ENCODE measurements at places on chromosomes 11 and 22. TPM values are rescaled to one million over a fixed set of nuclear protein-coding genes. Genes with fewer than 3 reads are reported as not detected.

GRCh38 chr11:110174645-110175310, 81.6 kb downstream of the ZC3H12C start:
- no peak for DNase-seq
- no peaks in the 10 kb centered on the region for H3K36me3 ChIP-seq
- H3K27me3 ChIP-seq: no peaks in the 10 kb centered on the region
- no peak overlapping the region for H3K4me3 ChIP-seq
- H3K4me1 ChIP-seq: peaks cover 6% of the 10 kb centered on the region
- no peak overlapping the region for H3K27ac ChIP-seq

GRCh38 chr11:73752903-73753302, 8.0 kb downstream of the RAB6A start:
- H3K27me3 ChIP-seq: no peaks in the 10 kb centered on the region
- no peak for DNase-seq
- H3K4me1 ChIP-seq: peaks cover 22% of the 10 kb centered on the region
- H3K36me3 ChIP-seq: no peaks in the 10 kb centered on the region
- H3K27ac ChIP-seq: no peak overlapping the region
- no peak overlapping the region for H3K4me3 ChIP-seq

- H3K36me3 ChIP-seq: no peaks in the 10 kb centered on the region
- no peaks in the 10 kb centered on the region for H3K4me1 ChIP-seq
- no peak for DNase-seq
- no peaks in the 10 kb centered on the region for H3K27me3 ChIP-seq
- no peak overlapping the region for H3K4me3 ChIP-seq
These were observed 5.3 kb downstream of the UBQLN3 start for GRCh38 chr11:5504403-5504921.

DNA sequence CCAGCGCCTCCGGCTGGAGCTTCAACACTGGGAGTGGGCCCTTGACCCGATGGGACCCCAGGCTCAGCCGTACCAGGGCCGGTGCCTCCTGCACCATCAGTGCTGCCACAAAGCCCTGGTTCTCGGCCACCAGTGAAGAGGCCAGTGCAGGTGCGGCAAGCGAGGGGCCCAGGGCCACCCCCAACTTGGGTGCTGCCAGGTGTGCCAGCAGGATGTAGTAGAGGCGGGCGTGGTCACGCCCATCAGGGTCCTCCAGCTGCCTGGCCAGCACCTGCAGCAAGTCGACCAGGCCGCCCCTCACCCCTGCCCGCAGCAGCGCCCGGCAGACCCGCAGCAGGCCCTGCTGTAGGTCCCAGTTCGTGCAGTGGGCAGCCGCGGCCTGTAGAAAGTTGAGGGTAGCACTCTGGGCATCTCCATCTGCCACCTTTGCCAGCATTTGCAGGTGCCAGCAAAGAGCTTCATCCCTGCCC, 2.3 kb downstream of the AP5B1 start:
- H3K27ac ChIP-seq: no peak overlapping the region
- no peak for DNase-seq
- H3K27me3 ChIP-seq: no peaks in the 10 kb centered on the region
- no peak overlapping the region for H3K4me3 ChIP-seq
- H3K36me3 ChIP-seq: no peaks in the 10 kb centered on the region

DNA sequence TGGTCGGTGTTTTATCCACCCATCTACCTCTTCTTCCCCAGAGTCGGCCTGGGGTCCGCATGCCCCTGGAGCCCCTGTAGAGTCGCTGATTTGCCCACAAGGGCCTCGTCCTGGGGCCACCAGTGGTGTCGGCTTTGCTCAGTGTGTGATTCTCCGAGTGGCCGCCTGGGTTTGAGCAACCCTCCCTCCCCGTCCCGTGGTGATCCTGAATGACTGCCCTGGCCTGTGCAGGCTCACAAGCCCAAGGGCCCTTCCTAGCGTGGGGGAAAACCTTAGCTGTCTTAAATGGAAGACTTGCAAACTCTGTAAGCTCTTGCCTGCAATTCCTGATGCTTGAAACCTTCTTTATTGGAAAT, 128.3 kb downstream of the OSBP2 start:
- DNase-seq: no peak
- no peak overlapping the region for H3K27ac ChIP-seq
- peaks cover 10% of the 10 kb centered on the region for H3K4me1 ChIP-seq
- H3K27me3 ChIP-seq: peaks cover 28% of the 10 kb centered on the region

The OR4D5 gene
- not detected for total RNA-seq

DNA sequence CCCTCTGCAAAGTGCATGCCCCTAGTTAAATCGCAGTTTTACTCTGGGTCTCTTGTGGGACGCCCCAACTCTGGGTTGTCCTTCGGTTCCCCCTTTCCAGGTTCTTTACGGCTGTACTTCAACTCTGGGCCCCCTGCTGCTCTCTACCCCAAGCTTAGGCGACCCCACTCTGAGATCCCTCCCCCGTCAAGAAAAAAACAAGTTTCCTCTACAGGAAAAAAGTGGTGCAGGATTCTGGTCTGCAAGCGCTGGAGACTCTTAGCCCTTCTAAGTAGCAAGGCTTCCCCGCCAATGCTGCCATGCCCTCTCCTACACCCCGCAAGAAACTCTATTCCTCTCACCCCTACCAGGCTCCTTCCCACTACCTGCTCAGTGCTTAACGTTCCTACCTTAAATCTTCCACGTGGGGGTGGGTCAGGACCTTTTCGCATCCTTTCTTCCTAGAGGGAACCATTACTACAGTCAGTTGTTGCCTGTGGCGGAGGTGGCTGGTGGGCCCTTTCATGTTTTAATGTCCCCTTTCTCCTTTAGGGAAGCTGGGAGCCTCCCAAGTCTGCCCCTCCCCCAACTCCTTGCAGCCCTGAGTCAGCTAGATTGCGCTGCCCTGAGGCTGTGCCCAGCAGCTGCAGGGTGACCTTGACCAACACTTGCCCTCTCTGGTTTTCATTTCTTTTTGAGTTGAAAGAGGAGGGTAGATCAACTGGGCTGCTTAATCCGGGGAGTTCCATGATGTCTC, 1.4 kb downstream of the NEFH start:
- H3K4me1 ChIP-seq: peaks cover 13% of the 10 kb centered on the region
- no peaks in the 10 kb centered on the region for H3K36me3 ChIP-seq
- no peak overlapping the region for H3K27ac ChIP-seq

The P2RY6 gene
- total RNA-seq: 1.7 TPM

- no peak overlapping the region for H3K27ac ChIP-seq
- H3K4me3 ChIP-seq: no peak overlapping the region
- H3K36me3 ChIP-seq: no peaks in the 10 kb centered on the region
These were observed 12.2 kb upstream of the ADSL start for GRCh38 chr22:40334060-40334459.

The CHRDL2 gene
- 13.6 TPM for total RNA-seq

GRCh38 chr11:63622323-63622722, 8.1 kb upstream of the PLAAT3 start:
- DNase-seq: no peak
- H3K4me3 ChIP-seq: no peak overlapping the region
- no peaks in the 10 kb centered on the region for H3K36me3 ChIP-seq
- peaks cover 7% of the 10 kb centered on the region for H3K4me1 ChIP-seq
- H3K27me3 ChIP-seq: no peaks in the 10 kb centered on the region

GRCh38 chr22:44497218-44497904, 672 bp downstream of the RTL6 start:
- peaks cover 19% of the 10 kb centered on the region for H3K36me3 ChIP-seq
- DNase-seq: peak; percentile 60
- peak overlapping the region; percentile 79 for H3K27ac ChIP-seq
- no peaks in the 10 kb centered on the region for H3K27me3 ChIP-seq

GRCh38 chr22:50444663-50445062, 30.2 kb downstream of the SBF1 start:
- no peak overlapping the region for H3K27ac ChIP-seq
- no peak for DNase-seq
- no peaks in the 10 kb centered on the region for H3K4me1 ChIP-seq
- peaks cover 78% of the 10 kb centered on the region for H3K36me3 ChIP-seq

The LINC01488 gene
- total RNA-seq: not detected

Data from psoas muscle (tissue), 8 donors.